SHP77 treated with DMSO at 0.1 percent for 48 hours (cell line): ENCODE measurements at places on chromosomes 3 and 15.

GRCh38 chr3:186742618-186743380, 25.6 kb downstream of the KNG1 start:
- no peak for DNase-seq

- no peak for DNase-seq
Measured at GRCh38 chr3:36269274-36269673, 111.0 kb upstream of the STAC start.

DNA sequence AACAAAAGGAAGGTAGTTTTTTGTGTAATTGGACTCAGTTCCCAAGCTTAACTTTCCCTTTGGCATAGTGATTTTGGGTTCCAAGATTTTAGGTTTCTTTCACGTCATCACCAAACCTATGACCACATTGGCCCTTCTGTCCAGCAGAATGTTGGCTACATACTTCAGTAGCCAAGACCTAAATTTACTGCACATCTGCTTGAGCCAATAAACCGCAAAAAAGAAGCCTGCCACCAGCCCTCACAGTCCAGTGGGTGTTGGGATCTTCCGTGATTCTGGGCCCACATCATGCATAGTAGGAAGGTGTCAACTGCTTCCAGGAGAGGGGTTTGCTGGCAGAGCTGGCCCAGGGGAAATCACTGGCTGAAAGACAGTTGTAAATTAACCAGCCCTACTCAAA, 57.6 kb upstream of the LIPC start:
- DNase-seq = no peak

- DNase-seq = no peak
Measured at GRCh38 chr3:99947356-99947755, 129.7 kb downstream of the CMSS1 start.

- DNase-seq = no peak
Measured at GRCh38 chr3:13844286-13844685, 35.6 kb downstream of the WNT7A start.

DNA sequence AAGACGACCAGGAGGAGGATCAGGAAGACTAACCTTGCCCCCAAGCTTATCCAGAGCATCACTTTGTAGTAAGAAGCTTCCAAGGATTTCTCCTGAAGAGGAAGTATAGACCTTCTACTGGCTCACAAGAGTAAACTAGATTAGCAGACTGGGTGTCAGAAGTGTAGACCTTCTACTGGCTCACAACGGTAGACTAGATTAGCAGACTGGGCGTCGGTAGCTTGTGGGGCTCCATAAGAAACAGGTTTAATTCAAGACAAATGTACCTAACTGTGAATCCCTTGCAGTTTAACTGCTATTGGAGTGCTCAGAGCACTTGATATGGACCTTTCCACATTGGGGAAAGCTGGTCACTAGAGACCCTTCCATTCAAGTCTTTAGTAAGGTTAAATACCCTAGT, 12.9 kb downstream of the FBXO40 start:
- no peak for DNase-seq

DNA sequence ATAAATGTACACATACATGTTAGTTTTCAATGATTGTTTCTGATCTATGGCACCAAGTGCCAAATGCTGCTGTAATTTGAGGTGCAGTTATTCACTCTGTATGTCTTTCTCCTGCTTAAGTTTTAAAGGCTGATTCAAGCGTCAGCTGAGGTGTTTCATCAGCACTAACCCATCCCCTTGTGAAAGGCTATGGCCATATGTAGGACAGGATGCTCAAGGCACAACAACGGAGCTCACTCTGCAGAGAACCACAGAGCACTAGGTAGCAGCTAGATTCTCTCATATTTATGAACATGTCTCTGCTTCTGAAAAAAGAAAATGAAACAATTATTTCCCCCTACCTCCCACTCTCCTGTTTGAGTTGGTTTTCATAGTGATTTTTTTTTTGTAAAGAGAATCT, 340.0 kb upstream of the TMCO5A start:
- DNase-seq = no peak

- no peak for DNase-seq
Measured at GRCh38 chr3:27802425-27802824, 80.3 kb upstream of the EOMES start.

DNA sequence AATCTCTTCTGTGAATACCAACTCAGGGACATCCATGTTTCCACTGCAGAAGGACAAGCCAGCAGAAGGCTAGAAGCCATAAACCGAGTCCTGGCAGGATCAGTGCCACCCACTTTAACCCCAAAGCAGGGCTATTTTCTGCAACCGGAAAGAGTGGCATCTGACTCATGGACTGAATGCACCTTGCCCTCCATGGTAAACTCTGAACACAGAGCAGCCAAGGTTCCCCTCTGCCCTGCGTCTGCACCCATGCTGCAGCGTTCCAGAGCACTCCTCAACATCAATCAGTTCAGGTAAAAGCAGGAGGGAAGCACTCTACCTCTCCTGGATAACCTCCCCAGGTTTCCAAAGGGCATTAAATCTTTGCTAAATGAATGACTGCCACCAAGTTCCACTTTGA, 801 bp upstream of the NGRN start:
- no peak for DNase-seq

- no peak for DNase-seq
Measured at GRCh38 chr3:43309372-43310305, 23.3 kb downstream of the SNRK start.

- no peak for DNase-seq
Measured at GRCh38 chr15:78164010-78164409, 14.8 kb downstream of the IDH3A start.
